ENCODE measurements at places on chromosomes 11 and 22.

GRCh38 chr11:93072229-93072914 is 102.9 kb downstream of the MTNR1B start:
- DNase-seq: no peak

GRCh38 chr11:124886476-124886875 is 11.2 kb downstream of the ROBO4 start:
- DNase-seq: no peak

- no peak for DNase-seq
These were observed 77.0 kb upstream of the NCAM1 start for GRCh38 chr11:112884012-112884767.

DNA sequence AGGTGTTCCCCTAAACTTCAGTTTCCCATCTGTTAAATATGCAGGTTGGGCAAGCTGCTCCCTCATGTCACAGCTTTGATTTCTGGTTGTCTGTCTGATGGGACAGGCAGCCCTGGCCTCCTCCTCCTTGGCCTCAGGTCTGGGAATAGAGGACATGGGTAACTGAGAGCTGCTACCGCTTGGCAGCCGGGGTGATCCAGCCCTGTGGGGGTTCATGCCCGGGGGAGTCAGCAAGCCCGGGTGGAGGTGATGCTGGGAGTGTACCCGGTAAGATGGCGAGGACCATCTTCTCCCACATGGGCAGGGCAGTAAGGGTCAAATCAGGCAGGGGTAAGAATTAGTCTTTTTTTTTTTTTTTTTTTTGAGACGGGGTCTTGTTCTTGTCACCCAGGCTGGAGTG is 845.0 kb downstream of the TBC1D22A start:
- no peak for DNase-seq

DNA sequence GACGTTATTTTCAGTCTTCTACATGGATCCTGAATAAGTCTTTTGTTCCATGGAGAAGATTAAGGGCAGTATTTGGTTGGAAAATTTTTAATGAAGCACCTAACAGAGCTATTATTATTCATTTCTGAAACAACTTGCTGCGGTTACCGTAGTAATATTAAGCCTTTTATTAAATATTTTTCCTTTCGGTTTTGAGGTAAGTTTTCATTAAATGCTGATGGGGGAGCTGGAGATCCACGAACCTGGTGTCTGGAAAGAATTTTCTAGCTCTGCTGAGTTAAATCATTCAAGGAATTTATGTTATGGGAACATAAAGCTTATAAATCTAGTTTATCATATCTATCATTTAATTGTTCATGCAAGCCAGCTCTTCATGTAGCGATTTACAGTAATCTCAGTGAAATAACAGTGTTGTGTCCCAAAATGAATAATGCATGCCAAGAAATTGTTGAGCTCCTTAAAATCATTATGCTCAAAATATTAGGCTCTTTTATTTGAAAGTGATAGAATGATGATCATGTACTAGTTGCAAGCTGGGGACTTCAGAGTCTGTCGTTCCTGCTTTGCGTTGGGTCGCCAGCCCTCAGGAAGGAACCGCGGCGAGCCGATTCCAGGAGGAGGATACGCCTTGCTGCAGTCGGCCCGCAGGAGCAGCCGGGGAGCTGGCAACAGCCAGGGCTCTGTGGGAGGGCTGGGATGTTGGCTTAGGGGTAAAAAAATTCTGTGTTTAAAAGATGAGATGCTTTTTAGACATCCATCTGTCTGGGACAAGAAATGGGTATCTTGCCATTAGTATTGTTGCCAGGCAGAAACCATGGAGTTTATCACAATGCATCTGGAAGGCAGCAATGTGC is 83.1 kb downstream of the TBC1D22A start:
- DNase-seq: no peak

DNA sequence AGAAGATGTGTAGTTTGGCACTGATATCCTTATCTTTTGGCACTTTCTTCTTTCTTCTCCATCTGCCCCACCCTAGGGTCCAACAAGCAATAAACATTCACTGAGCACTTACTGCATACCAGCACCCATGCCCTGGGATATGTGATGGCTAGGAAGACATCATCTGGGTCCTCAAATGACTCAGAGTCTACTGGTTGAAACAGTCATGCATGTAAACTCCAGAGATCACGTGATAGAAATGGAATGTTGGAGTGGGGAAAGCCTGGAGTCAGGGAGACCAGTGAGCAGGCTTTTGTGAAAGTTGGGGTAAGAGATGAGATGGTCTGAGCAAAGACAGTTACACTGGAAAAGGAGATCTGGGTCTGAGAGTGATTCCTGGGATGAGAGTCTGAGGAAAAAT is 724.9 kb upstream of the TENM4 start:
- no peak for DNase-seq

DNA sequence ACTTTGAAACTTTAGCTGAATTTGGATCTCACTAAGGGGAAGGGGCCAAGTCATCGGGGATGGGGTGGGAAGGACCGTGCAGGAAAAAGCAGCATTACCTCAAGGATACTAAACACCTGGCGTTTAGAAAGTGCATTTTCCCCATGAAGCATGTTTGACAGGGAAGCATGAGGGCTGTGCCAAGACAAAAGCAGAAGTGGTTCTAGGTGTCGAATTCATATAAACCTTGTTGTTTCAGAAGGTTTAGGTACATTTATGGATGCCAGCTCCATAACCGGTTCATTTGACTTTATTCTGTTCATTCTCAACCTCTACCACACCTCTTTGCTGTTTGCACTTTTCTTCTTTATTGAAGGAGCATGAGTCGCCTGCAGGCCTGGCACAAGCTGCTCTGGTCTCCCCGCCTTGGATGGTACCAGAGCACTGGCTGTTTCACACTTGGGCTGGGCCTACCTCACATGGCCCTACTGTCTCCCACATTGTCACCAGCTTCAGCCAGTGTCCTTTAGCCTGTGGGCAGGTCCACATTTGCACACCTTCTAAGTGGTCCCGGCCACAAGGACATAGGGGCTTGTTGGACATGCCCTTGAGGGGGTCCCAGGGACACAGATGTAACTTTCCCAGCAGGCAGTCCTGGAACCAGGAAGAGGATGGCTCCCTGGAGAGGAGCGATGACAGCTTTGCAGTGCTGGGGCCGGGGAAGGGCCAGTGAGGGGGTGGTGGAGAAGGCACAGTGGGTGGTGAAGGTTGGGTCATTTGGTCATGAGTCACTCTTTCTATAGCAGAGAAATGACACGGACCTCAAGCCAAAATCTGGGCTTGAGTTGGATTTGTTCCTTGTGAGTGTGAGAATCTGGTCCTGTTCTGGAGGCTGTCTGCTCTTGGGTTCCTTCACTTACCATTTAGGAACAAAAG is 3.2 kb upstream of the ST14 start:
- no peak for DNase-seq

GRCh38 chr11:116833816-116834534 is 3.4 kb downstream of the APOA1 start:
- no peak for DNase-seq

DNA sequence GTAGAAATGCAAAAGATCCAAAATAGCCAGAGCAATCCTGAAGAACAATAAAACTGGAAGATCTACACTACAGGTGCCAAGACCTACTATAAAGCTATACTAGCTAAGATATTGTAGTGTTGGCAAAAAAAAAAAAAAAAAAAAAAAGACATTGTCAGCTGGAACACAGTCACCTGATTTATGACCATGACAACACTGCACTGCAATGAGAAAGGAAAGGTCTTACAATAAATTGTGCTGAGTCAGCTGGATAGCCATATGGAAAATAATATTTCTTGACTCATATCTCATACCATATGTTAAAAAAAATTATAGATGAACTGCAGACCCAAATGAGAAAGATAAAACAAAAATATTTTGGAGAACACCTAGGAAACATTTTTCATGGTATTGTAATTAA is 3.1 kb upstream of the PANX3 start:
- no peak for DNase-seq

GRCh38 chr11:98940913-98941312 is 79.8 kb upstream of the CNTN5 start:
- no peak for DNase-seq

DNA sequence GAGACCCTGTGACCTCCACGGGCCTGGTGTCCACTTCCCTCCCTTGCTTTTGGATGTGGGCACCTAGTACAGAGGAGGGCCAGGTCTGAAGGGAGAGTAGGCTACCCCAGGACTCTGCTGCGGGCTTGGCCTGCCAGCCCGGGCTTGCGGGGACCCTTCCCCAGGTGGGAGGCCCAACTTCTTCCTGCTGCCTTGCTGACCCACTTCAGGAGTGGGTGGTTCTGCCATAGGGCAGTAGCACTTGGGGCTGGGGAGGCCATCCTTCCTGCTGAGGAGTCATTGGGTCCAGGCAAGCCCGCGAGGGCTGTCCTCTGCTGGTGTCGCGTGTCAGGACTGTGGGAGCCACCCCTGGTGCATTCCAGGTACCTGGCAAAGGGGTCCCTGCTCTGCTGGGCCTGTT is 1250.0 kb downstream of the BRD1 start:
- DNase-seq: no peak

DNA sequence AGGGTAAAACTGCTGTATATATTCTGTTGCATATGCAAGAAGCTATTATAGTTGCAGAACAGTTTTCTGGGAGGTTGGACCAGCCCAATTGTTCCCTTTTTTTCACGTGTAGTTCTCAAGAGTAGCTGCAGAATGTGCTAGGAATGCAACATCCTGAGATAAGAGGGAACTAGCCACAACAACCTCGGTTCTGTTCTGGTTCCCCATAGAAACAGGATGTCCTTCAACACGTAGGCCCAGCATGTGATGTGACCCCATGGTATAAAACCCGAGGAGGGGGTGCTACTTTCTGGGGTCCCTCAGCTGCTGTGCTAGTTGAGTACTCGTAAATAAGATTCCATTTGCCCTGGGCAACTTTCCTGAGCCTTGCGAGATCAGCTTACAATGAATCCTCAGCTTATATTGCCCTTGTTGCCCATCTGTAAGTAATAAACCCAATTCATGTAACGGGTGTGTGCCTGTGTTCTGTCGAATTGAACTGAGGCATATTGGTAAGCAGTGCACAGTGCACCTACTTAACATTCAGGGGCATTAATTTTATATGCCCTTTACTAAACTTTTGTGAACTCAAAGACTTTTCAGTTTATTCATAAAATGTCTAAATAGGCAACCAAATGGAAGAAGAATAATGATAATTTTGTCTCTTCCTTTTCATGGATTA is 23.0 kb upstream of the TRAF6 start:
- DNase-seq: no peak

- no peak for DNase-seq
These were observed 72.0 kb downstream of the SLC5A12 start for GRCh38 chr11:26649884-26650283.

GRCh38 chr22:27840436-27840835 is 38.9 kb upstream of the MN1 start:
- DNase-seq: no peak

DNA sequence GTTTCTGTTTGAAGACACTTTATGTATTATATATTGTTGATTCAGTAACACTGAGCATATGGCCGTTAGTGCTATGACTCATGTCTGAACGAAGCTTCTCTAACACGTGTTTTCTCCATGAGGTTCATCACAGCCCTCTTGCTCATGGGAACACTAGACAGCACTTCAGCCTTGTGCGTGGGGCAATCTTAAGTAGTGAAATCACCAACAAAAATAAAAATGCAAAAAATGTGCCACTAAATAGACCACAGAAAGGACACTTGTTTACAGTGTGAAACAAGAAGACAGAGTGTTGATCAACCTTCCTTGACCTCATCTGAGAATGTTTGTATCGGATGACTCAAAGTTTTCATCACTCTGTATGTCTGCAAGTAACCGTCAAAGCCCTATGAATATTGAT is 94.5 kb downstream of the FDX1 start:
- no peak for DNase-seq

- no peak for DNase-seq
These were observed 96.9 kb upstream of the CTSC start for GRCh38 chr11:88434333-88434976.

DNA sequence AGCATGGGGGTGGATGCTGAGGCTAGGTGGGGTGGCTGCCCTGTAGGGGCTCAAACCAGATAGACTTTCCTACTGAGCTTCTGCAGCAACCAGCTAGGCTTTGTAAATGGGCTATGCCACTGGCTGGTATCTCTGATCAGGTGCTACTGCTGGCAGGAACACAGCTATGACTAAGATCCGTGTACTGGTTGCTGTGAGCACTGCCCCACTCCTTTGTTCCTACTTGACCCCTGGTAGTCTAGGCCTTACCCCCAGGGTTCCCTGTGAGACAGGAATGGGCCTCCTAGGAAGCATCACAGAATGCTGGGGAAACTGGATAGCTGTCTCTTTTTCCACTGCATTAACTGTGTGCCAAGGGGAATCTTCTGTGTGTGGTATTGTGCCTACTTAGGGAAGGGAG is 58.4 kb upstream of the GAB2 start:
- DNase-seq: no peak

DNA sequence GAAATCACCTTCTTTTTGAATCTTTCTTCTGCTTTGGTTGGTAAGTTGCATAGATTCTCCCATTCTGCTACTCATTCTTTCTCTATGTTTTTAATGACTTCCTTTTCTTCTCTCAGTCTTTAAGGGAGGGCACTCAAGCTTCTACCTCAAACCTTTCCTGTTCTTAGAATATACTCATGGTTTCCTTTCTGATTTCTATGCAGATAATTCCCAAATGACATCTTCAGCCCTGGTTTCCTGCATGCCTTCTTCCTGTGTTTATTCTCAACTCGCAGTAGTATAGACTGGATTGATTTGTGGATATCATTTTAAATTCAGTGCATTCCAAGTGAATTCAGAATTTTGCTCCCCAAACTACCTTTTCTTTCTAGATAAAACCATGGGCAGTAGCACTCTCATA is 803.6 kb downstream of the METTL15 start:
- no peak for DNase-seq

GRCh38 chr11:57626895-57627294 is 22.8 kb downstream of the YPEL4 start:
- no peak for DNase-seq

DNA sequence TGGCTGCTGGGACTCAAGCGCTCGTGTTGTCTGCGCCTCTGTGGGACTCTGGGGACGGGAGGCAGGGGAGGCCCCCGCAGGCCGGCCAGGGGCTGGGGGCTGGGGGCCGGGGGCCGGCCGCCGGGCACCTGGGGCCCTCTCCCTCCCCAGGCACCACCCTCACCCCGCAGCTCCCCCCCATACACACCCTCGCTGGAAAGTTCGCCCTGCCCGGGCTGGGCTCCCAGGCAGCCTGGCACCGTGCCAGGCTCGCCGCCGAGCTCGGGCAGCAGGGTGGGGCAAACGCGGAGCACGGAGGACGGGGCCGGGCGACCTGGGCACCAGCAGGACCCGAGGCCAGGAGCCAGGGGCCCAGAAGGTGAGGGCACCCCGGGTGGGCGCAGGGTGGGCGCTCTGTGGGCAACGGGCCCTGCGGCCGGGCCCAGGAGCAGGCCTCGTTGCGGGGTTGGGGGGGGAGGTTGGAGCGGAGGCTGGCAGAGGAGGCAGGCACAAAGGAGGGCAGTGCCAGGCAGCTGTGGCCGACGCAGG is 76.7 kb upstream of the WNT7B start:
- DNase-seq: peak; percentile 80

GRCh38 chr11:70478166-70478890 is 80.0 kb downstream of the CTTN start:
- no peak for DNase-seq

All from CD4-positive, alpha-beta T cell (primary cell).